H1 (cell line): ENCODE measurements at places on chromosomes 2 and 18.

DNA sequence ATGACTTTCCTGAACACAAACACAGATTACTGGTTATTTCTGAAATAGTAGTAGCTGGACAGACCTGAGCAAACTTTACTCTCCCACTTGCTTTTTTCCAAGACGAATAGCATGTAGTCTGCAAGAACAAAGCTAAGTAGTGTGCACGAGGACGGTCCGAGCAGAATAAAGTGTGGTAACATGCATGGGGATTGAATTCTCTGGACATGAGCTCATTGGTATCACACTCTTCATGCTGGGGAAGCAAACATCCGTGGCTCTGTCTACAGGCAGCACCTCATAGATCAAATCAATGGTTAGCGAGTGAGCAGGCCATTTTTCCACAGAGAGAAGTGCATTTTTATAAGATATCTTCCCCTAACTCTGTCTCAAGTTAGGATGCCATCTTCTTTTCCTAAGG, 164.8 kb upstream of the STK17B start:
- DNase-seq, result no peak

DNA sequence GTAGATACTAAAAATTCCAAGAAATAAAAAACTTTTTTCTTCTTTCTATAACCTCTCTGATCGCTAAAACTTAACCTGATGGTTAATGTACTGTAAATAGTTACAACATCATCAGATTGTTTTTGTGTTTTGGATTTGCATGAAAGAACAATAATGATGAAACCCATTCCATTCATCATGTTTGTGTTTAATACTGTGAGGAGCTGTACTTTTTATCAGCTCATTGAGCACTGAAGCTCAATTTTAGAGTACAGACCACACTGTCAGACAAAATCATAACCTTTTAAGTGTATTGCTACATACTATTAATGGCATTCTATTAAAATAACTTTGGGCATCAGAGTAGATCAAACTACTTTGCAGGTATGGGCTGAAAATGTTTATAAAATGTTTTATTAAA, 14.8 kb upstream of the BBS5 start:
- DNase-seq, result no peak

- DNase-seq, result no peak
Measured at GRCh38 chr2:225600444-225600843, 200.9 kb downstream of the NYAP2 start.

DNA sequence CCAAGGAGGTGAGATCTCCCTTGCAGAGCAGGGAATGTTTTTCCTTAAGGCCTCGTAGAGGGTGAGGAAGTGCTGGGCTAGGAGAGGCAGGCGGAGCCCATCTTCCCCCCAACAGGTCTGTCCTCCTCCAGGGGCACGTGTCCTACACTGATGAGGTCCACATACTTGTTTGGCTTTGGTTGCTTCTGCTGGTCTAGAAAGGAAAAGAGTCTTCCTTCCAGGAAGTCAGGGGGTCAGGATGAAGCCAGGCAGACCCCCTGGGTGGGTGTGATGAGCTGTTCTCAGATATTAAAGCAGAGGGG, 6.0 kb downstream of the SH3BP4 start:
- DNase-seq, result no peak

- DNase-seq, result no peak
Measured at GRCh38 chr2:222711315-222711940, 40.0 kb downstream of the MOGAT1 start.

- DNase-seq, result no peak
Measured at GRCh38 chr2:235839226-235839625, 329.0 kb downstream of the GBX2 start.

GRCh38 chr2:237614151-237614720, 13.2 kb upstream of the LRRFIP1 start:
- peak; percentile 82 for DNase-seq

GRCh38 chr2:23757686-23758433, 169.1 kb downstream of the ATAD2B start:
- DNase-seq, result no peak

GRCh38 chr18:63016270-63016669, 300.9 kb downstream of the PHLPP1 start:
- DNase-seq, result peak; percentile 50

GRCh38 chr2:33135645-33136044, 188.9 kb downstream of the LTBP1 start:
- DNase-seq, result no peak

DNA sequence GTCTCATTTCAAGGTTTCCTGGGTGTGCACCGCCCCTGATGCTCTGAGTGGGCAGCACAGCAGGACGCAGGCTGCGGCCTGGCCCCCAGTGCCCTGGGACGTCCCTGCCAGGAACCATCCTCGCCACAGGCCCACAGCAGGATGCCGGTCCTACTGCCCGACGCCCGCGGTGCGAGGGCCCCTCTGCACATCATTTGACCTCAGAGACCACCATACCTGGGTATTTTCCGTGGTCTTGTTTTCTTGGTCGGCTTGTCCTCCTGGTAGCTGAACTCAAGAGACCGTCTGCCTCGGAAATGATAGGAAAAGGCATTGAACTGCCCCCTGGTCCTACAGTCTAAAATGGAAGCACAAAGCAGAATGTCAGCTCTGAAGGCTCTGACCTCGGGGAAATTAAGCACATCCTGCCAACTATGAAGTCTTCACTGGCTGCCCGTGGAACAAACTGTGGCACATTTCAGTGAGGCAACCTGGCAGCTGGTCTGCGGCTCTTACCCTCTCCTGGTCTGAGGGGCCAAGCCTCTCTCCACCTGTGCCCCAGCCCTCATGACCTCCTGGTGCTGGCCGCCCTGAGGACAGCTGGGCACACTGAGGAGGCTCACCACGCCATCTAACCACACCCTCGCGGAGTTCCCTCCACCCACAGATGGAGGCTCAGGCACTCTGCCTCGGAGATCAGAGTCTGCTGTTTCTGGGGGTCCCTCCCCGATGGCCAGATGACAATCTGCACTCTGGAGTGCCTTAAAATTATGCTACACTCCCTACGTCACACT, 105.0 kb downstream of the PXDN start:
- no peak for DNase-seq

- DNase-seq, result no peak
Measured at GRCh38 chr18:3089579-3089978, 76.6 kb upstream of the LPIN2 start.

DNA sequence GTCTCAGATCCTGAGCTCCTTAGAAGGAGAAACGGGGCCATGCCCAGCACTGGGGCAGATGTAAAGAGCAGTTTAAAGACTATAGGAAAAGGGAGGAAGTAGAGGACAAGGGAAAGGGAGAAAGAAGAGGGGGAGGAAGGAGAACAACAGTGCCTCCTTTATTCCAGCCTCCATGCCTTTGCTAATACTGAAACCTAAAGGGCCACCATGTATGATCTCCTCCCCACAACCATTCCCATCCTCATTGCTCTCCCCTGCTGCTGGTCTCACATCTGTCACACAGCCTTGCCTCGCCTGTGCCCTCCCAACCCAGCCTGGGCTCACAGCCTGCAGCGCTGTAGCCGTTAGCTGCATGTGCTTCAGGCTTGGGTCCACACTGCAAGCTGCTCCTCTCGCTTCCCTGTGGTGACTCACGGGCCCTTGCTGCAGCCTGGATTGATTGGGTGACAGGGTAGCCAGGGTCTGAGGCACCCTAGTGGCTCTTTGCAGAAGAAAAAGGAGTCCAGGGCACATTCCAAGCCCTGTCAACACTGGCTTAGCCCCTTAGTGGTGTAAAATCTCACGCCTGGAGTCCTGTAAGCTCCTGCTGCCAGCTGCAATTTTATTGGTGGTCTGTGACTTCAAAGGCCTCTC, 281.9 kb downstream of the SRBD1 start:
- no peak for DNase-seq

GRCh38 chr2:152242787-152243472, 67.4 kb upstream of the STAM2 start:
- DNase-seq, result no peak

- peak; percentile 63 for DNase-seq
Measured at GRCh38 chr18:49757513-49758262, 55.6 kb downstream of the ACAA2 start.

DNA sequence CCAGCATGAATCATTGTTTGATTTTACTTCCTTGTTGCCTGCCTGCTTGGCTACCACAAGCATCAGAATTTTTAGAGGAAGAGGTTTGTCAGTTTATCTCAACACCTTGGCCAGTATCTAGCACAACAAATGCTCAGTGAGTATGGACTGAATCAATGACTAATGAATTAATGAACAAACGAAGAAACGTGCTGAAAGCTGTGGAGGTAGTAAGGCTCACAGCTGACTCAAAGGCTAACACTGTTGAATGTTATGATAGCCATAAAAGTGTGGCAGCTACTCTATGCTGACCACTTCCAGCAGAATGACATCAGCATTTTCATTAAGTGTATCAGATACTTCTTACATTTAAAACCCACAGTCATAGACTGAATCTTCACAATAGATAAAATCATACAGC, 543.4 kb downstream of the IRS1 start:
- DNase-seq, result no peak

- no peak for DNase-seq
Measured at GRCh38 chr2:195049372-195050031, 607.5 kb upstream of the SLC39A10 start.

GRCh38 chr2:125696560-125696959, 959.4 kb upstream of the GYPC start:
- DNase-seq, result no peak

GRCh38 chr18:37341473-37342086, 224.0 kb downstream of the CELF4 start:
- no peak for DNase-seq

DNA sequence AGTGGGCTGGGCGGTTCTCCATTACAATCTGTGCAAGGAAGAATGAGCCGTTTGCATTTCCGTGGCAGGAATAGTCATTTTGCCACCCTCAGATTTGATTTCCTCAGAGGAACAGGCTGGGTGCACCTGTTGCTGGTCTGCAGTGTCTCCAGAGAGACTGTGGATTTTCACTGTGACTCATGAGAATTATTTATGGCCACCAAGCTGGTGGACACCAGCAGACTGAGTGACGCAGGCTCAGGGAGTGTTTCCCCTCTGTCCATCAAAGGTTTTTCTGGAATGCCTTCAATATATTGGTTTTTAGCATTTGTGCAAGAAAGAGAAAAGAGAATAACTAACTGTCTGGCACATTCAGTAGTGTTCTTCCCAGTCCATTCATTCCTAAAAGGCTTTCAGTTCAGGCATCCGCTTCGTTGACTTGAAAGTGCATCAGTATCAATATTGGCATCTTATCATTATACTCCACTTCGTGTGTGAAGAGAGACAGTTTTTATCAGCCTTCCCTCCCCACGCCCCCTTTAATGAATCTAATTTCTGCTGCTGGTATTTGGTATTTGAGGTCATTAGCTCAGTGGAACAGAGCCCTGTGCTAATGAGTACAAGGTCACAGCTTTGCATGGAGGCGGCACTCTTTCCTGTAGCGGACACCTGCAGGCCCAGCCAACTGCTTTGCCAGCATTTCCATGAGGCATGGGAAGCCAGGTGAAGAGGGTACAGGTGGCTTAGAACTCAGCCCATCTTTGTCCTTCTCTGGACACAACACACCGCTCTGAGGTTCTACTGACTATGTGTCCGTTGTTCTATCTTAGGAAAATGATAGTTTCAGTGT, 39.9 kb downstream of the PRKCE start:
- no peak for DNase-seq

DNA sequence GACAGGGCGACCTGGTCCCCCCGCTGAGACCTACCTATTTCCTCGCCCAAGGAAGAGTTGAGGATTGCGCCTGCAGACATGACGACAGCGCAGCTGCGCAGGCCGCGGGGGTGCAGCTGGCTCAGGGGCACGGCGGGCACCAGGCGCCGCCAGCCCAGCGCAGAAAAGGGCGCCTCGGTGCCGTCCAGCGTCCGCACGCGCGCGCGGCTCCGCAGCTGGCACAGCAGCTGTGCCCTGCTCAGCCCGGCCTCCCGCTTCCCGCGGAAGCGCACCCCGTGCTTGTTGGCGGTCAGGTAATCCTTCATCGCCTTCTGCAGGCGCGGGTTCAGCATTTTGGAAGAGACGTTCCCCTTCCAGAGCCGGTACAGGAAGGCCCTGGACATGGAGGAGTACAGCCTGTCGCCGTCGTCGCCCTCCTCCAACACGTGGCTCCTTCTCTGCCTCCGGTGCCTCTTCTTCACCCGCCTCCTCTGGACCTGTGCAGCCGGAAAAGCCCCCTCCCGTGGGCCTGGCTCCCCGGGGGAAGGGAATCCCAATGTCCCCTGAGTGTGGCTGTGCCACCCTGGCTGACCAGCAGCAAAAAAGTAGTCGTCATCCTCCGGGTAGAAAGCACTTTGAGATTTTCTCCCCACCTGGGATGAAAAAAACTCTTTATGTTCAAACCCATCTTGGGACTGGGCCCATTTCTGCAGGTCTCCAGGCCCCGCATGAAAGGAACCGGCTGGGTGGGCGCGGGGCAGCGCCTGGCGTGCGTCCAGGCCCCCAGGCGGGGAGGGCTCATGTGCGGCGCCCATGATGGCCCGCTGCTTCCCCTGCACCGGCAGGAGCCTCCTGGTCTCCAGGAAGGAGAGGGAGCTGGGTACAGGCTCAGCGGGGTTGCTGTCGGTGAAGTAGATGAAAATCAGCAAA, 42.7 kb downstream of the ST6GAL2 start:
- DNase-seq, result no peak

DNA sequence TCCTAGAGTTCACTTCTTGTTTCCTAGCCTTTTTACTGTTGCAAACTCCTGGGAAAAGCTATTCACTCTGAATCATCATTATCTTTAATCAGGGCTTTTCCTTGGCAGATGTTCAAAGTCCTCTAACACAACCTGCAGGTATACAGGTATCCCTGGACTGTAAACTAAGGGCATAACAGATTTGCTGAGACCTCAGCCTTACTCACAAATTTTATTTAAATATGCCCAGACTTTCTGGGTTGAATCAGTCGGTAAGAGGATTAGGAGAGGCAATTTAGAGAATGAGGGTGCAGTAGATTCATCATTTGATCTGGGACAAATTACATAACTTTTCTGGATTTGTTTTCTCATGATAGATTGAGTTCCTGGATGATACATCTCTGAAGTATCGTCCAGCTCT, 217.8 kb upstream of the STON1 start:
- DNase-seq, result no peak

DNA sequence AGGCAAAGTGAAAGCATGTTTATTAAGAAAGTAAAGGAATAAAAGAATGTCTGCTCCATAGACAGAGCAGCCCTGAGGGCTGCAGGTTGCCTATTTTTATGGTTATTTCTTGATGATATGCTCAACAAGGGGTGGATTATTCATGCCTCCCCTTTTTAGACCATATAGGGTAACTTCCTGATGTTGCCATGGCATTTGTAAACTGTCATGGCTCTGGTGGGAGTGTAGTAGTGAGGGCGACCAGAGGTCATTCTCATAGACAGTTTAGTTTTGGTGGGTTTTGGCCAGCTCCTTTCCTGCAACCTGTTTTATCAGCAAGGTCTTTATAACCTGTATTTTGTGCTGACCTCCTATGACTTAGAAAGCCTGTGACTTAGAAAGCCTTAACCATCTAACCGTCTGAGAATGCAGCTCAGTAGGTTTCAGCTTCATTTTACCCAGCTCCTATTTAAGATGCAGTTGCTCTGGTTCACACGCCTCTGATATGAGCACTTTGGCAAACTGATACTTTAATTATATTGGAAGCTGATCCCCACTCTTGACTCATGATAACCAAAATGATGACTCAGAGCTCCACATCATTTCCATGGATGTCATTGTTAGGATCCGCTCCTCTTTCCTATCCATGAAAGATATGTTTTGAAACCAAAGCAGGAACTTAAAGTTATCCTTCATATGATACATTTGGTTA, 14.5 kb upstream of the ERMN start:
- DNase-seq, result no peak

GRCh38 chr2:227871375-227871791, at the start of gene DAW1:
Gene DAW1, plus strand, starts transcription at chr2:227871631. Its CDS starts 59 bp downstream, at chr2:227871690.
- no peak for DNase-seq

GRCh38 chr2:162006337-162006736, 67.7 kb downstream of the DPP4 start:
- no peak for DNase-seq

GRCh38 chr2:152339556-152340286, 4.7 kb downstream of the FMNL2 start:
- DNase-seq, result no peak
